ENCODE measurements at places on chromosomes 11 and 22. TPM values are rescaled to one million over a fixed set of nuclear protein-coding genes. Genes with fewer than 3 reads are reported as not detected.

DNA sequence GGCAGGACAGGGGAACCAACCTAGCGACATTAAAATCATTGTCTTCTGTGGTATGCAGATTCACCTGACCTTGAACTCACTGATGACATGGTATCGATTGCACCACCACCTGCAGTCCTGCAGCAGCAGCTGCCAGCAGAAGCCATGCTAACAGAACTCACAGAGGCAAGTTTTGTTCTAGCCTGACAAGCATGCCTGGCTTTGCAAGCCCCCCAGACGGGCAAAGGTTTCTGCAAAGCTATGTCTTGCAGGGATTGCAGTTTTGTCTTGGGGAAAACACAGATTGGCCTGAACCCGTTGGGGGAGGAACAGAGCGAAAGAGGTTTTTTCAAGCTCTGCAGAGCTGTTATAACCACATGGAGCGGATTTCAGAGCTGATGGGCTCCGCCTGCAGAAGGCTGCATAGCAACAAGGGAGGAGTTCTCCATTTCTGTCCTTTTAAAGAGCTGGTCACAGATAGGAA, 221.0 kb downstream of the HIPK3 start:
- DNase-seq: no peak

DNA sequence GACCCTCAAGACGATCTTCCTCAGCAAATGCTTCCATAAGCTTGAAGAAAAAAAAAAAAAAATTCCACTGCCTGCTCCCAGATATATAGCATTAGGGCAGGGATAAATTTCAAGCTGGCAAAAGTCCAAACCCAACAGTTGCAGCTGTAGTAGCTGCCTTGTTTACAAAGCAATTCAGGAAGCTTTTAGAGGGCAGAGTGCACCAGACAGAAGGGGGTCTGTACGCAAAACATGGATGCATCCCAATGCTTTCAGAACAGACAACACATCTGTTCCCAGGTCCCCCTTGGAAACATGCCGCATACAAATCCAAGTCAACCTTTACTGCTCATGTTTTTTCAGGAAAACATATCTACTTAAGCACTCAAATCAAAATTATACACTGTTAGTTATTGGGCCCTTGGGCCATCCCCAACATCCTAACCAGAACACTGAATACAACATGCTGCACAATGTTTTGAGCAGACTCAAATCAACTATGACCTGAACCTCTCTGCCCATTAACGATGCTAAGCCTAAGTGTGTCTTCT, 94.5 kb downstream of the CADM1 start:
- no peak for DNase-seq

GRCh38 chr11:64890522-64890939, 12.1 kb upstream of the EHD1 start:
- DNase-seq: no peak

DNA sequence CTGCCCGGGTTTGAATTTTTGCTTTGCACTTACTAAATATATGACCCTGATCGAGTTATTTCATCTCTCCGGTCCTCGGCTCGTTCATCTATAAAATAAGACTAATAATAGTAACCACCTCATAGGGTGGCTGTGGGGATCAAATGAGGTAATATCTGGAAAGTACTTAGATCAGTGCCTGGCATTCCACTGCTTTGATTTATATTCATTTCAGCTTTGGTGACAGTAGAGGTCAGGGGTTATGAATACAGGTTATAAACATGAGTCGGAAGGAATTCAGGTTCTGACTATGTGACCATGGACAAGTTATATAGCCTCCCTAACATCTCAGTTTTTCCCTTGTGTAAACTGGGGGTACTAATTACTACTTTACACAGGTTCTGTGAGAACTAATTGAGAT, 2.9 kb upstream of the TEAD1 start:
- no peak for DNase-seq

The OR8D1 gene
- not detected for total RNA-seq

- DNase-seq: no peak
Measured at GRCh38 chr22:47190957-47191670, 428.7 kb downstream of the TBC1D22A start.

The OR52E1 gene
- not detected for total RNA-seq

DNA sequence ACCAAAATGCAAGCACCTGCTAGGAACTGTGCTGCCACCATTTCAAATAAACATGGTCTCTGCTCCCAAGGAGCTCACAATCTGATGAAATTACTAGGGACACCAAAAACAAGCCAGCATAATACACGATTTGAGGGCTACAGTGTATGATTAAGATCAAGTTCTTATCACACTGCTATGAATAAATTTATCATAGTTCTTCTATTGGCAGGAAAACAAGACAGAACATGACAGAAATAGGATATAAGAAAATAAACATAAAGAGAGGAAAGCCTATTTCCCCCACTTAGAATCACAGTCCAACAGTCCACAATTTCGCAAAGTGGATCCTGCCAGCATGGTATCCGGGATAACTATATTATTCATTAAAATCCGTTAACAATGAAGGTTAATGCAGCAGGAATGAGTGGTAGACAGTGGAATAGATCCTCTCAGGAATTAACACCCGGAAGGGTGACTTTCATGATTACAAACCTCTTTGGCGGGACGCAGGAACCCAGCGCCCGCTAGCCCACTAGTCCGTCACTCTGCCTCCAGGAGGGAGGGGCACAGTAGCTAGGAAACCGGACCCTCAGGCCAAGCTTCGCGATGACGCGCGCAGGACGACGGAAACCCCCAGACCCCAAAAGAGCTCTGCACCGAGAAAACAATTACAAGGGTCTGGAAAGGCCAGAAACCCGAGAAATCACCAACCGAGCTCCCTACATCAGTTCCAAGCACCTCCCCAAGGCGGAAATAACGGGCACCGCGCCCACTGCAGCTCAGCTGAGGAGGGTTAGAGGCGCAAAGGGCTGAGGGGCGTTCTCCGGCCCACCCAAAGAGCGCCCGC, 607 bp downstream of the CCDC82 start:
- no peak for DNase-seq

DNA sequence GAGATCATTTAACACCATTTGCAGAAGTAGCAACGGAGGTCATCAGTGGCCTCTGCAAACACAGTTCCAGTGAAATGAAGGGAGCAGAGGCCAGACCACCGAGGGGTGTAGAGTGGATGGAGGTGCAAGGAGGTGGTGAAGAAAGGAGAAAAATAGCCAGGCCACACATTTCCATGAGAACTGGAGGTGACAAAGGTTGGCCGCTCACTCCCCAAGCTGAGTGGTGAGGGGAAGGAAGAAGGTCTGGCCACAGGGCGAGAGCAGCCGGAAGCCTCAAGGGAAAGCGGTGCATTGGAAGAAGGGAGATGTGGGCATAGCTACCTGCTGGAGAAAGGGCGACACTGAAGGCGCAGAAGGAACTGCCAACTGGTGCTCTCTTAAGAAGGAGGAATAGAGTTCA, 20.1 kb upstream of the TMPRSS4 start:
- no peak for DNase-seq

All from PC-3 (cell line).